ENCODE measurements at places on chromosomes 1 and 21. TPM values are rescaled to one million over a fixed set of nuclear protein-coding genes. Genes with fewer than 3 reads are reported as not detected.

DNA sequence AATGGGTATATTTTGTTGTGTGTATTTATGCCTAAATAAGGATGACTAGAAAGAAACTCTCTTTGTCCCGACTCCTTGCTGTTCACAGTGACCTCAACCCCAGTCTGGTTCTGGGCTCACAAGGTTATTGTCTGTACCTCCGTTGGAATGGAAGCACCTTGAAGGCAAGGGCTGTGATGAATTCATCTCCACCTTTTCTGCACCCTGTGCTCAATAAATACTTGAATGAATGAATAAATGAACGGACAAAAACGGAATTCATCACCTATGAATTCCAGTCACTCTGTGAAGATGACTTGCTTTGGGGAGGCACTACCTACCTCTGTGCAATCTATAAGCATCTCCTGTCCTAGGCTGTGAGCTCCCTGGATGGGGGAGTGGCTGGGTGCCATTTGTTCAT lies 39.3 kb downstream of the HSPG2 start:
- no peak for DNase-seq

The GABRD gene
- not detected for total RNA-seq

The ELAPOR1 gene
- 10.2 TPM for total RNA-seq

DNA sequence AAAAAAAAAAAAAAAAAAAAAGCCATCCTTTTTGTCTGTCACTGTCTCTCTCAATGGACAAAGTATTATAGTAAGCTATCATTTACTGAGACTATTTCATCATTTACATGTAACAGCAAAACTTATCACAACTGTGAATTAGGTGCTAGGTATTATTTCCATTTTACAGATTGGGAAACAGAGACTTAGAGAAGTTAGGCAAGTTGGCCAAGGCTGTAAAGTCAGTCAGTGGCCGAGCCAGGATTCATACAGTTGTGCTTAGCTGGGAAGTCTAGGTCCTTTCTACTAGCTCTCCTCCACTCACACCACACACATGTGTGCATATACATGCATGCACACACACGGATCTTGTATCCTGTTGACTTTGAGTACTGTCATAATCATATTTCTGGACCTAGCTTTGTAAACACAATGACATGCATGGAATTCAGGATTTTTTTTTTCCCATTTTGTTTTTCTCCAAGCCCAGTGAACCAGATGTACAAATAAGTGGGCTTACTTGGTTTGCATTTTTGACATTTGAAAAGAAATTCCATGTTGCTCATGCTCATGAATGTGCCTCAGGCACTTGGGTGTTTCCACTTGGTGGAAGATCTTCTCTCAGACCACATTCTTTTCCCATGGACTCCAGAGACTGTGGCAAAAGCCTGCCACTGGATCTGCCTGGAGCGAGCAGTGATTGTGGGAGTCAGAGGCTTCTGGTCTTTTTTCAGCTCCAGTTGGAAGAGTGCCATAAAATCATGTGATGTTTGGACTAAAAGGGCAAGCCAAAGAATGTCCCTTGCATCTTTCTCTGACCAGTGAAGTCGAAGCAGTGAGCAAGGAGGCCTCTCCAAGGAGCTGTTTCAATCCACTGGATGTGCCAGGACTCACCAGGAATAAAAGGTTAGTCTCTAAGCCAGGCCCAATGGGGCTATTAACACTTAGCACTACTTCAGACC lies 61.7 kb upstream of the DNAJC6 start:
- no peak for DNase-seq

GRCh38 chr1:154344977-154345837 lies 19.9 kb downstream of the ATP8B2 start:
- DNase-seq: peak; percentile 83

The ZNHIT6 gene
- total RNA-seq: 18.8 TPM

DNA sequence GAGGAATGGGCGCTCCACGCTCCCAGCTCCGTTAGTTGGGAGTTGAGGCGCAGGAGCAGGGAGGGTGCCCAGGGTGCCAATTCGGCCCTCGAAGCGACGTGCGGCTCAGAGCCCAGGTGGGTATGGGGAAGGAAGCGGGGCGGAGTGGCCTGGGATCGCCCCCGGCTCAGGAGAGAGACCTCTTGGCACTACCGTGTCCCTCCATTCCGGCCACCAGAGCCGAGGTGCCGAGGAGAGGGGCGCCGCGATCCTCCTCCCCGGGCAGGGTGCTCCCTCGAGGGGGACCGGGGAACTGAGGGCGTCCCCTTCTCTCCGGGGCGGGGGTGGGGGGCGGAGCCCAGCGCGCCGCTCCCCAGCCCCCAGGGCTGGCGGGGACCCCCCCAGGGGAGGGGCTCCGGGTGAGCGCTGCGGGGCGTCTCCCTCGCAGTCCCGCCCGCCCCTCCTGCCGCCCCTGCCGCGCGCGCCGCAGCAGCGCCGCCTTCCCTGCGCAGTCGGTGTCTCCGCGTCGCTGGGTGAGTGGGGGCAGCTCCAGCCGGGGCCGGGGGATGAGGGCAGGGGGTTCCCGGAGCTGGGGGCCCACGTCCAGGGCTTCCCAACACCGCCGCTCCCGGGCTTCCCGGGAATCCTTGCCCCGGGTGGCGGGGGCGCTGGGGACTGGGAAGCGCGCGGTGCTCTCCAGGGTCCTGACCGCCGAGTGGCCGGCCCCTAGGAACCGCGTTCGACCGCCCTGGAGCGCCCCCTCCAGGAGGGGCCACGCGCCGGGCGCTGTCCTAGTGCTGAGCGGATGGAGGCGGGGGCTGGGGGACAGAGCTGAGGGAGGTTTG lies at the start of gene HPCA:
HPCA (plus strand) TSS at position 488 of the 824 bp plus-strand sequence. CDS start 2,408 bp downstream, outside the sequence.
- DNase-seq: peak; percentile 72

The GREM2 gene
- 1.4 TPM for total RNA-seq

- peak; percentile 6 for DNase-seq
These were observed at the start of gene FAM163A for GRCh38 chr1:179742717-179743678. TSS of gene FAM163A (plus strand) at chr1:179743291. CDS start at chr1:179813098, 69,807 bp downstream.

DNA sequence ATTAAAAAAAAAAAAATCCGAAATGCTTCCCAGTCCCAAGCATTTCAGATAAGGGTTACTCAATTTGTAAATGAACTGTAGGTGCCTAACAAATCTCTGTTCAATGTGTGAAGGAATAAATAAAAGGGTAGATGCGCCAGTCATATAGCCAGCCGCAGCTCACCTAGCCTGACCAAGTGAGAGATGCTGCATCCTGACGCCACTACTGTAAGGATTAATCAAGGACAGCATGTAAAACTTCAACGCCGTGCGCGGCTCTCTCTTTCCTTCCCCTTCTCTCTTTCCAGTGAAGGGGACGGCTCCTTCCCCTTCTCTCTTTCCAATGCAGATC lies 441 bp downstream of the PPT1 start:
- DNase-seq: no peak

The PGLYRP4 gene
- 0.21 TPM for total RNA-seq

The RHOU gene
- 0.88 TPM for total RNA-seq
